ENCODE measurements at places on chromosomes 2 and 18. TPM values are rescaled to one million over a fixed set of nuclear protein-coding genes. Genes with fewer than 3 reads are reported as not detected.

Gene SNORC
- 1.2 TPM for total RNA-seq

DNA sequence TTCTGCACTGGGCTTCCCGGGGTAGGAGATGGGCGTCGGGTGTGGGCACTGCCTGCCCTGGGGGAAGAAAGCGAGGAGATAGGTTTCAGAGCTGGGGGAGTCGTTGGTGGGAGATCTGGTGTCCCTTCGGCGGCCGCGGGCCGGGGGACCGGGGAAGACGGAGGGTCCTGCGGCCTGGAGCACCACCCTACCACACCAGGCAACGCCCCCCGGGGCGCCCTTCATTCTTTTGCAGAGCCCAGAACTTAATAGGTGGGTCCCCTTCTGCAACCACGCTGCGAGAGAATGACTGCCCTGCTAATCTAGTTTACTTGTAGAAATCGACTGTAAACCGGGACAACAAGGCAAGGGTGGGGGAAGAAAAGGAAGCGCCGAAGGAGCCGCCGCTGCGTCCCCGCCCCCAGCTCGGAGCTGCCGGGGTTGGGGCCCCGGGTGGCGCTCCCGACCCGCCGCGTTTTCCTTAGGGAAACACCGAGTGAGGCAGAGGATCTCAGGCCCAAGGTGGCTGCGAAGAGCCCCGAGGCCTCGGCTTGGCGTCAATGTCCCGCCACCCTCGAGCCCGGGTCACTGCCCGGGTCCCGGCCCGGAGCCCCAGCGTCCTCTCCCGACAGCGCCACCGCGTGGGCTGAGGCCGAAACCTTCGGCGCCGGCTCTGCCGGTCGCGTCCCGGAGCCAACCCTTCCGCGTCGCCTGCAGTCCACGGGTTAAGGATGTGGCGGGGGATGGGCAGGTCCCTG is 5.4 kb upstream of the SATB2 start:
- DNase-seq, result no peak

Gene NAT8
- not detected for total RNA-seq

- DNase-seq, result no peak
Measured at GRCh38 chr2:201366146-201366545, 9.0 kb upstream of the FLACC1 start.

Gene ANKRD62
- total RNA-seq, result not detected

DNA sequence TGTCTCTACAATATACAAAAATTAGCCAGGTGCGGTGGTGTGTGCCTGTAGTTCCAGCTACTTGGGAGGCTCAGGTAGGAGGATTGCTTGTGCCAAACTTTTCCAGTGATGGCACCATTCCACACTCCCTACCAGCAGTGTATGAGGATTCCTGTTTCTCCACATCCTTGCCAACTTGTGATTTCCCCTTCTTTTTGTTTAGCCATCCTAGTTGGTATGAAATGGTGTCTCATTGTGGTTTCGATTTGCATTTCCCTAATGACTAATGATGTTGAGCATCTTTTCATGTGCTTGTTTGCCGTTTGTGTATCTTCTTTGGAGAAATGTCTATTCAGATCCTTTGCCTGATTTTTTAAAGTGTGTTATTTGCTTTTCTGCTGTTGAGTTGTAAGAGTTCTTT is 41.0 kb downstream of the EPB41L5 start:
- no peak for DNase-seq

DNA sequence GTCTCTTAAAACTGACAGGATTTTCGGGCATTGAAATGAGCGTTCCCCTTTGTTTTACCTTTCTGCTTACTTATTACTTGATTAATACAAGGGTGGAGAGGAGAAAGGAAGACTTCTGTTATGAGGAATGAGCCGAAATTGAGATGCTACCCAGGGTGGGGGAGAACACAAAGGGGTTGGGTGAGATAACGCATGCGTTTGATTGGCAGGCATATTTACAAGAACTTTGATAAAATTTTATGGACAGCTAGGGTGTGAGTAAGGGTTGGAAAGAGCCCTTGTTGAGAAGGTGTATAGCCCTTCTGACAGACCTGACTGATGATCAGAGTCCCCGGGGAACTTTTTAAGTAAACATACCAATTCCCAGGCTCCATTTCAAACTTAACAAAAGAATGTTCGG is 1.8 kb downstream of the RNF138 start:
- DNase-seq, result no peak

DNA sequence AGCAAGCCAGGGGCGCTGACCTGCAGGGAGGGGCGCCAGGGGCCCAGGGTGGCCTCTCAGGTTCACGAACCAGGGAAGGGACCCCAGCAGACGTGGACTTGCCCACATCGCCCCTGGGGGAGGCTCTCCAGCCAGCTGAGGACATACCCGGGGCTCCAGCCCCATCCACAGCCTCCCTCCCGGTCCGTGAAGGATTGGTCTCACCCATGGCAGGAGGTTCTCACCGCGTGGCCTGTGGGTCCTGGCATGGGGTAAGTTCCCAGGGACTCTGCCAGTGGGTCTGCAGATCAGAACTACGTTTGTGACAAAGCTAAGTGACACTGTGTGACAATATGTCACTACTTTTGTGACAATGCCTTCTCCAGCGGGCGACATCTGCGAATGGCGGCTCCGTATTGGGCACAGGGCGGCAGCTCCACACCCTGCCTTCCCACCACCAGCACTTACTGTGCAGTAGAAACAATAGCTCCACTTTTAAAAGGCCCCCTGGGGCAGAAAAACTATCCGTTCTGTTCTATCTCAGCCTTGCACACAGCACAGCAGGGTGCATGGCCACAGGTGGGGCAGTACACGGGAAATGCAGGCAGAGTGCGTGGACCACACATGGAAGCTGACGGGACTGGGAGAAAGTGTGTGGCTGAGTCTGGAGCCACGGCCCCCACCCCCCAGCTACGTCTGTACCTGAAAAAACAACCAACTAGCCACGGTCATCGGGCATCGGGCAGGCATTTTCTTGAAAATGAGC is 65.2 kb upstream of the CTDP1 start:
- no peak for DNase-seq

GRCh38 chr2:134706587-134707329 is 12.0 kb downstream of the TMEM163 start:
- DNase-seq, result no peak

Gene LRP2
- total RNA-seq, result not detected

GRCh38 chr2:64605026-64605471 is 48.7 kb downstream of the SERTAD2 start:
- DNase-seq, result no peak

Gene CAPN13
- total RNA-seq, result not detected

DNA sequence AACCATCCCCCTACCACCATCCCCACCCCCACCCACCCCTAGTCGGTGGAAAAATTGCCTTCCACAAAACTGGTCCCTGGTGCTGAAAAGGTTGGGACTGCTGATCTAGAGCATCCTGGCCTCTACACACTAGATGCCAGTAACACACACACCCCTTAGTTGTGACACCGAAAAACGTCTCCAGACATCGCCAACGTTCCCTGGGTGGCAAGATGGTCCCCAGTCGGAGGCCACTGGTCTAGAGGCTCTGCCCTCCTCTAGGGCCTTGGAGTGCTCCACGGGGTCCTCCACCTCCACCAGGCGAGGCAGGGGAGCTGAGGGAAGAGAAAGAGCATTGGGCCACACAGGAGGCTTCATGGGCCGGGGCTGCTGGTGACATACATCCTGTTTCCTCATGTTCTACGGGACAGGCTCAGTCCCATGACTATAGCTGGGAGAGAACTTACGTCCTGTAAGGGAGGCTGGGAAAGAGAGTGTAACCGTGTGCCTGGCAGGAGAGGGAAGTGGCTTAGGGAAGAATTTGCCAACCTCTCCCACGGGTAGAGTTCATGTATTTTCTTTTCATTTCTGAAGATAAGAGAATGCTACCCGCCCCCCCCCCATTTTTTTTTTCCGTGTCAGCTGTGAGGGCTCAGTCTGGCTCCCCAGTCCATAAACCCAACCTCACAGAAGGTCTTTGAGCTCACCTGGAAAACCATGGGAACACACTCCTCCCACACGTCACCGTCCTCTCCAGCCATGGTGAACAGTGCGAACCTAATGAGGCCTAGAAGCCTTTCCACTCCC is 132.7 kb upstream of the MYCN start:
- no peak for DNase-seq

GRCh38 chr2:144096531-144096930 is 423.4 kb downstream of the ZEB2 start:
- no peak for DNase-seq

Gene SPP2
- not detected for total RNA-seq

Gene IL36A
- total RNA-seq, result not detected

DNA sequence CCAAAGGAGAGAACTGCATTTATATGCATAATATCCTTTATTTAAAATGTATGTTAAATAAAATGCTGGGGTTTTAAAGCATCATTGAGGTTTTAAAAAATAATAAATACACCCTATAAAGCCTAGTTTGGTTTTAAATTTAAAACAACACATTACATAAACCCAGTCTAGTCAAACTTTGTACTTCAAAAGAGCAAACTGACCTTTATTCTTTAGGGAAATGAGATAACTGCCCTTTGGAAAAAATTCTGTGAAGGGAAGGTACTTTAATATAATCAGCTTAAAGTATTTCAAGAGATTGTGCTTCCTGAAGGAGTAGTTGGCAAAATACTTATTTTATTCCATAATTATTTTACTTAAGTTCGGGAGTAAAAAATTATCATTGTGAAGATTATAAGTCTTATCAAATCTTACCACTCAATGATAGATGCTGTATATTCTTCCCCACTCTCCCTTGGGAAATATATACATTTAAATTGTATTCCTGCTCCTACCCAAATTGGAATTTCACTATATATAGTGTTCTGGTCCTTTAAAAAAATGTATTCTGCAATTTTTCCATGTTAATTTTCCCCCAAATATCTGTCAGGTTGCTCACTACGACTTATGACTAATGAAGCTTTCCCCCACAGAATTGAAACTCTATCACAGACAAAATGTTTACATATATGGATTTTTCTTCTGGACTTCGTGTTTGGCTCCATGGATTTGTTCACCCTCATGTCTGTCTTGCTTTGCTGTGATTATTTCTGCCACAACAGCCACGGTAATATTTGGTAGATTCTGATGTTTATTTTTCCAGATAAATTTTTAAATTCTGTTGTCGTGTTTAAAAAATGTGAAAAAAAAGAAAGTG is 42.1 kb downstream of the ZC3H6 start:
- DNase-seq, result no peak

- DNase-seq, result no peak
Measured at GRCh38 chr18:8241731-8242130, 367.5 kb upstream of the RAB12 start.

Gene PJVK
- 3.8 TPM for total RNA-seq

- DNase-seq, result no peak
Measured at GRCh38 chr2:29059624-29060023, 14.7 kb downstream of the PCARE start.

DNA sequence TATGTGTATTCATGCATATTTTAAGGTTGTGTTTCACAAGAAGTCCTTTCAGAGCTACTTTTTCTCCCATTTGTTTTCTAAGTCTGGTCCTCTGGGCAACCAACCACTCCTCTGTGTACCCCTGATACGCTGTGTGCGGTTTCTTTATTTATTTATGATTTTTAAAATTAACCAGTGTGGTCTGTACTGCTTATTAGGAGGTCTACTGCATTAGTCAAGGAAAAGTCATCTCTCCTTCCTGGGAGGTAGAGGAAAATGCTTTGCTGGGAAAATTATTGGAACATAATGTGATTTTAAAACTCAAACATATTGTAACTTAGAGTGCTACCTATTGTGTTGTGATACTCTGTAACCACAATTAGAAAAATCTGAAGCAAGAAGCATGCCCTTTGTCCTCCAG is 1404.3 kb downstream of the SUCLG1 start:
- no peak for DNase-seq

DNA sequence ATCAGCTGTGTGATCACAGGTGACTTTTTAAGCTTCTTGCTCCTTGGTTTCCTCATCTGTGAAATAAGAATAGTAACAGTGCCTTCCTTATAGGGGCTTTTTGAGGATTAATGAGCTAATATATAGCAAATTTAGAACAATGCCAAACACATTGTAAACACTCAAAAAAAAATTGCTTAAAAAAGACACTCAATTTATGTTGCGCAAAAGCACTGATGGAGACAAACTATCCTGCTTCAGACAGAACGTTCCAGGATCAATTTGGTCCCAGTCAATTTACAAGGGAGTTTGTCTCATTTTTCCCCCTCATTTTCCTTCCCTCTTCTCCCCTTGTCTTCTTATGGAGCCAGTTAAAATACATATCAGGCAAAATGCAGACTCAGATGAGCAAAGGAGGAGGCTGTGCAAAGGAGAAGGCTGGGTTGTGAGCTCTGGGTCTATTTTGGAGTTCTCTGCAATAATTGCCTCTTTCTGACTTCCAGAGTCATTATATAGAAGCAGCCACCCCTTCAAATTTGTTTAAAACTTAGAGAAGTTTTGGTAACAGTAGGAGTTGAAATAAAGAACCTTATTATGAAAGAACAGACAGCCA is 83.7 kb downstream of the SOCS6 start:
- DNase-seq, result no peak

- DNase-seq, result no peak
Measured at GRCh38 chr18:70907673-70908072, 618.8 kb downstream of the SOCS6 start.

DNA sequence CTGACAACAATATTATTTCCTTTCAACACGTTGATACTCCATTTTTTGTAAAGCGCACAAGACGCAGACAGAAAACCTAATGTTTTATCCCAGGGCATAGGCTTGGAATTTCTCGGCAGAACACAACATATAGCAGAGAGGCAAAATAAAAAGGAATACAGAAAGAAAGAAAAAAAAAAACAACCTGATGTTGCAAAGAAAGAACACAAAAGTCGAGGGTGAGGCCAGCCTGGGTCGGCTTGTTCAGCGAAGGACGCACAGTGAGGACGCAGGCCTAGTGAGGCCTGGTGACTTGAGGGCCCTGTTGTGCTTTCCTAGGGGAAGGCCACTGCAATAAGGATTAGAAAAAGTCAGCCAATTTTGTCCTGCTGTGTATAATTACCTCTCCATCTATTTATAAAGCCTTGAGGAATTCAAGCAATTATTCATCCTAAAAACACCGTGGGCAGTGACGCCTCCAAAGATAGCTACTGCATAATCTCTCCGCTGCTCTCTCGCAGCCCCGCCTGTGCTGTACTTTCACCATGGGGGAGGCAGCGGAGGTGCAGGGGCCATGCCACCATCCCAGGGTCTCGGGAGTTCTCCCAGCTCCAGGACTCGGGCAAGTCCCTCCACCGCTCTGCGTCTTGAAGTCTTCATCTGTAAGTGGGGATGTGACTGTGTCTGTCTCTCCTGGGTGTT is 61.9 kb upstream of the SH3RF3 start:
- no peak for DNase-seq

Gene PRKRA
- 120 TPM for total RNA-seq

DNA sequence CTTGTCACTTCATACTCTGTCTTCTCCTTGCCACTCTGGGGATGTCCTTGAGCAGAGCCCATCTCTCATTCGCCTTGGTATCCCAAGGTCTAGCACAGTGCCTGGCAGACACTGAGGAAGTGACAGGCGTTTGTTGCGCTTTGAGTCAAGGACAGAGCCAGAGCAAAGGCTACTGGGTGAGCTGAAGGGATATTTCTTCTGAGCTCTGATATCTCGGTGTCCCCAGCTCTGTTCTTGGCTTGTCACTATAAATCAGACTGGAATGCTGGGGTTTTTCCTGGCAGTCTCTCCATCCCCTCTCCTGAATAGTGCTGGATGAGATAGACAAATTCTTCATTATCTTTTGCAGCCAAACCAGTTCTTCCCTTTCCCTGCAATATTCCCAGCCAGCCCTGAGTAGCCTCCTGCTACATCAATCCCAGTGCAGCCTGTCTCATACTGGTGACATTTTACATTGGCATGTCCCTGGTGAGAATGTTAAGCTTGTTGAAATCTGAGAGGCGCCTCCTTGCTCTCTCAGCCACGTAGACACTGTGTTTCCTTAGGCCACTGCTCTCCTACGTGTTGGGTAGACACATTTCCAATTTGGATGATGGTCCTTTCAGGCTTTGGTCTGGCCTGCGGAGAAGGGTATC is 61.7 kb downstream of the CTIF start:
- DNase-seq, result no peak

- DNase-seq, result no peak
Measured at GRCh38 chr18:62611453-62612288, 88.8 kb downstream of the ZCCHC2 start.
